Effector memory CD4-positive, alpha-beta T cell (primary cell): ENCODE measurements at places on chromosomes 1 and 21.

DNA sequence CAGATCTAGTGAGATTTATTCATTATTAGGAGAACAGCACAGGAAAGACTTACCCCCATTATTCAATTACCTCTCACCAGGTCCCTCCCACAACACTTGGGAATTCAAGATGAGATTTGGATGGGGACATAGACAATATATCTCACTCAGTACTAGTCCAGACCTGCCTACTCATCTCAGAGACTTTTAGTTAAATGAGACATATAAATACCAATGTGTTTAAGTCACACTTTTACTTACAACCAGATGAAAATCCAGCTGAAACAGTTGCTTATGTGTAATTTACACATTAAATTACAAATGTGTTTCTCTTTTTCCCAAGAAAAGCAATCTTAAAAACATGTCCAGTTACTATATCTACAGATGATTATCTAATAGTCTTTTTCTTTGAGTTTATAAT lies 1145.6 kb downstream of the KCNT2 start:
- DNase-seq, result no peak

GRCh38 chr1:23908453-23909341 lies 4.5 kb downstream of the CNR2 start:
- DNase-seq, result no peak

GRCh38 chr1:171116676-171117075 lies 26.0 kb downstream of the FMO3 start:
- DNase-seq, result no peak

- DNase-seq, result no peak
These were observed 273.3 kb downstream of the OLFM3 start for GRCh38 chr1:101723415-101723814.

DNA sequence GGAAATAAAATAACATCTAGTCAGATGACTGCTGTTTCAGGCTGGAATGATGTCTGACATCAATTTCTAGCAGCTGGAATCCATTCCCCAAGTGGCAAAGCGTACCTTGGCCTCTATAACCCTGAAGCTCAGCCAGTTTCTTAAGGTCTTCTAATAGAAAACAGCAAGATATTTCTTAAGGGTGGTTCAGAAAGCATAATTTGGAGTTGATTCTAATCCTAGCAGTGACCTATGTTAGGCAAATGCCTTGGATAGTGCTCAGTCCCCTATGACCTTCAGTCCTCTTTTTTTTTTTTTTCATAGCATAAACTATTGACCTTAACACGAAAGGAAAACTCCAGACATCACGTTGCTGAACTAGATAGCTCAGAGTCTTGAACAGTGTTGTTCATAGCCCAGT lies 56.5 kb downstream of the LAMC2 start:
- no peak for DNase-seq

DNA sequence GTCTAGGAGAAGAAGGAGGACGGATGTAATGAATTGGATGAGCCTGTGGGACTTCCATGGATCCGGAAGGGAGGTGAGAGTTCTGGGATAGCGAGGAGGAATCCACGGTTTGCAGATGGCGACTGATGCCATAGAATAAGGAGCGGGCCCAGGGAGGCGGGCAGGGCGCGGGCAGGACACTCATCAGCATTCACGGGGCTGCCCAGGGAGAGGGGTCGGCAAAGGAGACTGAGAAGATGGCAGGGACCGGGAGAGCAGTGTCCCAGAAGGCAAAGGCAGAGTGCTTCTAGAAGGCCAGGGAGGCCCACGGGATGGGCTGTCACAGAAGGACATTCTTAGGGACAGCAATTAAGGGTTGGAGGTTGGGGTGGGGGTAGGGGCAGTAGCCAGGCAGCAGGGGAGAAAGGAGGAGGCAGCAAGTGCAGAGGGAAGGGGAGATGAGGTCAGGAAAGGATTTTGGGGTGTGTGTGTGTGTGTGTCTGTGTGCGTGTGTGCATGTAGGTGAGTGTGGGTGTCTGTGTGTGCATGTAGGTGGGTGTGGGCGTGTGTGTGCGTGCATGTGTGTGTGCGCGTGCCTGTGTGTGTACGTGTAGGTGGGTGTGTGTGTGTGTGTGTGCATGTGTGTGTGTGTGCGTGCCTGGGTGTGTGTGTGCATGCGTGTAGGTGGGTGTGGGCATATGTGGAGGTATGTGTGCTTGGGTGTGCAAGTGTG lies 1.1 kb upstream of the COL8A2 start:
- no peak for DNase-seq

DNA sequence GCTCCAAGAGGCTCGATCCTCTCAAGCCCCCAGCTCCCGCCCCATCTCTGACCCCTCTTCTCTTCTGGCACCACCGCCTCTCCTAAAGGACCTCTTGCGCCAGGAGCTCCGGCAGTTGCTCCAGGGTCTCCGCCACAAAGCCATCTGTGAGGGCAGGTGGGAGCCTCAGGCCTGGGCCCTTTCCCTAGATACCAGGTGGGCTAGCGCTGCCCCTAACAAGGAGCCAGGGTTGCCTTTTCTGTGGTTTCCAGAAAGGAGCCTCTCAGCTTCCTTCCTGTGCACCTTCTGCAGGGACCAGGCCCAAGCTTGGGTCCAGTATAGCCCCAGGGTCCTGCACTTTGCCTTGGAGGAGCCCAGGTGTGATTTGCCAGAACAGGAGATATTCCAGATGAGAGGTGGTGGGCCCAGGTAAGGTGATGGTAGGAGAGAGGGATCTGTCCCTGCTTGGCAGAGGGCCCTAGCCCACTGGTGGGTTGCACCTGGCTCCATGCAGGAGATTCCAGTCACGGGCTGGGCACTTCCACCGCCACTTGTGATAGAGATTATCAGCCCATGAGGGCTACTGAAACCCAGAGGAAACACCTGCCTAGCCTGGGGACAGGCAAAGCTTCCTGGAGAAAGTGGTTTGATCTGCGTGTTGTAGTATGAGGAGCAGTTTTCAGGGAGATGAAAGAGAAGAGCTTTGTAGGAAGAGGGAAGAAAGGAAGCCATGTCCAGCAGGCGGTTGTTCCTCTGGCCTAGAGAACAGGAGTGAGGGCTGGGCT lies 1.0 kb downstream of the CCDC24 start:
- DNase-seq, result no peak

- DNase-seq, result no peak
These were observed 177.6 kb upstream of the OLFM3 start for GRCh38 chr1:102174259-102174863.

DNA sequence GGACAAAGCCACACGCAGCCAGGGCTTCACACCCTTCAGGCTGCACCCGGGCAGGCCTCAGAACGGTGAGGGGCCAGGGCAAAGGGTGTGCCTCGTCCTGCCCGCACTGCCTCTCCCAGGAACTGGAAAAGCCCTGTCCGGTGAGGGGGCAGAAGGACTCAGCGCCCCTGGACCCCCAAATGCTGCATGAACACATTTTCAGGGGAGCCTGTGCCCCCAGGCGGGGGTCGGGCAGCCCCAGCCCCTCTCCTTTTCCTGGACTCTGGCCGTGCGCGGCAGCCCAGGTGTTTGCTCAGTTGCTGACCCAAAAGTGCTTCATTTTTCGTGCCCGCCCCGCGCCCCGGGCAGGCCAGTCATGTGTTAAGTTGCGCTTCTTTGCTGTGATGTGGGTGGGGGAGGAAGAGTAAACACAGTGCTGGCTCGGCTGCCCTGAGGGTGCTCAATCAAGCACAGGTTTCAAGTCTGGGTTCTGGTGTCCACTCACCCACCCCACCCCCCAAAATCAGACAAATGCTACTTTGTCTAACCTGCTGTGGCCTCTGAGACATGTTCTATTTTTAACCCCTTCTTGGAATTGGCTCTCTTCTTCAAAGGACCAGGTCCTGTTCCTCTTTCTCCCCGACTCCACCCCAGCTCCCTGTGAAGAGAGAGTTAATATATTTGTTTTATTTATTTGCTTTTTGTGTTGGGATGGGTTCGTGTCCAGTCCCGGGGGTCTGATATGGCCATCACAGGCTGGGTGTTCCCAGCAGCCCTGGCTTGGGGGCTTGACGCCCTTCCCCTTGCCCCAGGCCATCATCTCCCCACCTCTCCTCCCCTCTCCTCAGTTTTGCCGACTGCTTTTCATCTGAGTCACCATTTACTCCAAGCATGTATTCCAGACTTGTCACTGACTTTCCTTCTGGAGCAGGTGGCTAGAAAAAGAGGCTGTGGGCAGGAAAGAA lies 8.1 kb downstream of the PSRC1 start:
- no peak for DNase-seq

- DNase-seq, result no peak
These were observed 175.0 kb upstream of the COL11A1 start for GRCh38 chr1:103283371-103283770.

DNA sequence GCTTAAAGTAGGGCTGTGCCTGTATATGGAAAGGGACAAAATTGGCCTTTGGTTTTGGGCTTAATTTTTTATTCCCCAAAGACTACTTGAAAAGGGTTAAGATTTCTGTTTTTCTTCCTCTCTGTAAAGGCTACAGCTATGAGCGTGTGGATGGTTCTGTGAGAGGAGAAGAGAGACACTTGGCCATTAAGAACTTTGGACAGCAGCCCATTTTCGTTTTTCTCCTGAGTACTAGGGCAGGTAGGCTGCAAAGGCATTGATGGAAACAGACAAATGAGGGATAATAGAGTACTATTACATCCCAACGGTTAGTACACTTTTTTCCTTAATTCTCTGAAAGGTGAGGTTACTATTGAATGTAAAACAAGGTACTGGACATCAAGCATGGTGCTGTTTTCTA lies 29.6 kb downstream of the CHD1L start:
- DNase-seq, result no peak

DNA sequence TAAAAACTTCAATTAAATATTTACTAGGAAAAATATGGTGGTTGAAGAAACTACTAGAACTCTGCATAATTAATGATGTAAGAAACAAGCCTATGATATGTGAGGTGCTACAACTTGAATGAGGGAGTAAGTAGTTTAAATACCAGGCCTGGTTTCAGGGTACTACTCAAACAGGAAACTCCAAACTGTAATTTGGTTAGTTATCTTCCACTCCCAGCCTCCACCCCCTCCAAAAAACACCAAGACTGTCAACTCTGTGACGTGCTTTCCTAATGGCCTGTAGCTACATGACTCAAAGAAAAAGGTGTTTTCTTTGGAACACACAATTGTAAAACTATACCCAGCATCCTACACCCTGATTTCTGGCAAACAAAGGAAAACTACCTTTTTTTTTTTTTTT lies 55.9 kb upstream of the RCC1 start:
- DNase-seq, result no peak

DNA sequence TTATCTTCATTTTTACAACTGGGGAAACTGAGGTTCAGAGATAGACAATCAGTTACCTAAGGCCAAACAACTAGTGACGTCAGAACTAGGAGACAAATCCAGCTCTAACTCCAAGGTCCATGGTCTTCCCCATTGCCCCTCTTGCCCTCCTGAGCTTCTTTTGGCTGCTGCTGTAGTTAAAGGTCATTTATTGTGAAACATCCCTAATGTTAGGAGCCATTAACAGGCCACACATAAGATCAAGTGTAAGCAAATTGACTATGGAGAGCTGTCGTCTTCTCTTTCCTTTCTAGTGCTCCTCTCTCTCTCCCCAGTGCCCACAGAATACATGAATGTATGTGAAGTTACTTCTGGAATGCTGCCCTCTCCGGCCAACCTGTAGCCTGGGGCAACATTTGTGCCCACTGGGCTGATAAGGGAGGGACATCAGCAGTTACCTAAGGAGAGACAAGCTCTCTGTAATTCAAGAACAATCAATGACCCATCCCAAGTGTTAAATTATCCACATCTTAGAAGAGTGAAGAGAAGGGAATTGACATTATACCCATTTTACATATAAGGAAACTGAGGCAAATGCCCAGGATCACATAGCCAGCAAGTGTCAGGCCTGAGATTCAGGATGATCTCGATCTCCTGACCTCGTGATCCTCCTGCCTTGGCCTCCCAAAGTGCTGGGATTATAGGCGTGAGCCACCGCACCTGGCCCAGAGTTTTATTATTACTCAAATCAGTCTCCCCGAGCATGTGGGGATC lies 40.1 kb downstream of the PTAFR start:
- DNase-seq, result no peak

DNA sequence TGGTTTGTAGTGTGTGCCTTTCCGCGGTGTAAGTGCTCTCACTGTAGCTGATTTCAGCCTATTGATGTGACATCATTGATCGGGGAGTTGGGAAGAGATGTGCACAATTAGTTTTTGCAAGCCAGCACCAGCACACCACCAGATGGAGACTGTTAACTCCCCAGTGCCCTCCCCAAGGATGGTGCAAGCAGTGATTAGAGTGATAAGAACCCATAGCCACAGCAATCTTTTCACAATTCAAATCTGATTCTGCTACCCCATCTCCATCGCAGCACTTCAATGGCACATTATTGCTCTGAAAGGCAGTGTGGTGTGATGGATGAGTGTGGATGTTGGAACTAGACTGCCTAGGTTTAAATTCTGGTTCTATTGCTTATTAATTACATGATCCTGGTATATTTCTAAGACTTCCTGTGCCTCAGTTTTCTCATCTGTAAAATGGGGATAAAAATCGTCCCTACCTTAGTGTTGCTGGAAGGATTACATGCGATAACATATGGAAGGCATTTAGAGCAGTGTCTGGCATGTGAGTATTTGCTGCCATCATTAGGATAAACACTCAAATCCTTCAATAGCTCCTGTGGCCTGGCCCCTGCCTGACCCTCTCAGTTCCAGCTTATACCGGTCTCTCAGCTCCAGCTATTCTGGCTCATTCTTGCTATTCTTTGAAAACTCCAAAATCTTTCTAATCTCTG lies 6.7 kb downstream of the CSF3R start:
- DNase-seq, result no peak

DNA sequence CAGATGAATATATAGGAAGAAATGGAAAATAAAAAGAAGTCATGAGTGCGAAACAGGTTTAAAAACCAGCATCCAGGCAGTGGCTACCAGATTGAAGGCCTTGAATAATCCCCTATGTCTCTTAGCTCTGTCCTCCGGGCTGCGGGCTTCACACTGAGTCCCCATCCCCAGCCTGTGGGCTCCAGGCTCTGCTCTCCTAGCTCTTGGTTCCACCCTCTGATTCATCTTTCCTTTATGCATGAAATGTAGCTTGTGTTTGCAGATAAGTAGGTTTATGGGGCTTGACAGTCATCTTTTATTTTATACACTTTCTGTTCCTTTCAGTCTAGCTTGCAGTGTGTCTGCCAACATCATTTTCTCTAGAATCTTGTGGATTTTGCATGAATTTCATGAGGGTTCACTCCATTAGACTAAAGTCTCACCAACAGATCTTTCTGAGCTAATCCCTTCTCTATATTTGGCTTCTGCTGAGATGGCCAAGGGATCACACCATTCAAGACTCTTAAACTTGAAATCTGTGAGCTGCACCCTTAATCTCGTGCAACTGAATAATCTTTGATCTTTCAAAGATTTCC lies 174.5 kb downstream of the PLPPR4 start:
- no peak for DNase-seq

DNA sequence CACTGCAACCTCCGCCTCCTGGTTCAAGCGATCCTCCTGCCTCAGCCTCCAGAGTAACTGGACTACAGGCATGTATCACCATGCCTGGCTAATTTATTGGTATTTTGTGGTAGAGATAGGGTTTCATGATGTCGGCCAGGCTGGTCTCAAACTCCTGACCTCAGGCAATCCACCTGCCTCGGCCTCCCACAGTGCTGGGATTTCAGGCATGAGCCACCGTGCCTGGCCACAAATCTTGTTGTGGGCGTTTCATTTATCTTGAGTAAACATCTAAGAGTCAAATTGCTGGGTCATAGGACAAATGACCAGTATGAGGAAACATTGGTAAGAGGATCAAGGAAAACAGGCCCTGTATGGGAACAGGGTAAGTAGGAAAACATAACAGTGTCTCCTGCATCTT lies 17.9 kb downstream of the TMEM200B start:
- no peak for DNase-seq
